ENCODE measurements at places on chromosomes 6 and 20. TPM values are rescaled to one million over a fixed set of nuclear protein-coding genes. Genes with fewer than 3 reads are reported as not detected.
A peak's percentile ranks its signal among the peaks of the same experiment; 100 is the strongest.

DNA sequence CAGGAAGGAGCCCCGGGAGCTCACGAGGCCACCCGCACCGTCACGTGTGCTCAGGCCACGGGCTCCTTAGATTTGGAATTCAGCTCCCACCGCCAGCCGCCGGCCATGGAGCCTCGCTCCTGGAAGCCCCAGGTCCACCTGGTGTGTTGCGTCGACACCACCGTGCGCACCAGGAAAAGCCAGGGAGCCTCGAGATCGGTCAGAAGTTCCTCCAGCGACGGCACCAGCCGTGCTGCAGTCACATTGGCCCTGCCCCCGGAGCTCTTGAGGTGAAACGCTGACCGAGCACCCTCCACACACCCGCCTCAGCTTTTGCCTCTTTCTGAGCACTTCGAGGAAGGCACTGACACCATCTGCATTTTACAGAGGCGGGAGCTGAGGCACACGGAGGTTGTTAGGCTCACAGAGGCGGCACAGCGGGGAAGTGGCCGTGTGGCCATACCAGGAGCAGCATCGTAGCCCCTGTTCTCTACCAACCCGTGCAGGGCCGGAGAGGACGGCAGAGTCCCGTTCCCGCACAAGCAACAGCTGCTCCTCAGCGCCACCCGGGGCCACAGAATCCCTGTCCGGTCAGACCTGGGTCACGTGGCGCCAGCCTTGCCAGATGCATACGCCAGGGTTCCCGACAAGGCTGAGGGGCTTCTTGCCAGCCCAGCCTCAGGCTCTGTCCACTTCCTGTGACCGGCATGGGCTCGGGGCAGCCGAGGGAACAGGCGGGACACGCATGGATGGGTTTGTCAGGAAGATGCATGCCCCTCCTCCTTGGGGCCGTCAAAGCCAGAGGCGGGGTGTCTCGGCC, 7.6 kb downstream of the NKAIN4 start:
- no peak for DNase-seq

- DNase-seq: no peak
Measured at GRCh38 chr6:133814797-133815196, 74.1 kb upstream of the TCF21 start.

DNA sequence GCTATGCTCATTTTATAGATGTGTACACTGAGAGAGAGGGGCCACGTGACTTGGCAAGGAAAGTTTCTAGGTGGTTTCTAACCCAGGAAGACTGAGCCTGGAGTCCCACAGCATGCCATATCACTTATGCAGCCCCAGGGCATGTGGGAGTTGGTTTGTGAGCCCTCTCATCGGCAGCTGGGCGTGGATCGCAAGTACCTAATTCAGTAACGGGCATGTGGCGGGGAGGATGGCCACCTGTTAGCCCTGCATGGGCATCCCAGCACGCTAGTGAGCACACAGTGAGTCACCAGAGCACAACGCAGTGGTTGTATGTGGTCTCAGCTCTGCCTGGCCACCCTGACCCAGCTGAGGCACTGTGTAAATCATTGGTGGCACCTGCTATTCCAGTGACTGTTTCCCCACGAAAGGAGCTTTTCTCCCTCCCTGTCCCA, 88.3 kb downstream of the NINL start:
- no peak for DNase-seq

DNA sequence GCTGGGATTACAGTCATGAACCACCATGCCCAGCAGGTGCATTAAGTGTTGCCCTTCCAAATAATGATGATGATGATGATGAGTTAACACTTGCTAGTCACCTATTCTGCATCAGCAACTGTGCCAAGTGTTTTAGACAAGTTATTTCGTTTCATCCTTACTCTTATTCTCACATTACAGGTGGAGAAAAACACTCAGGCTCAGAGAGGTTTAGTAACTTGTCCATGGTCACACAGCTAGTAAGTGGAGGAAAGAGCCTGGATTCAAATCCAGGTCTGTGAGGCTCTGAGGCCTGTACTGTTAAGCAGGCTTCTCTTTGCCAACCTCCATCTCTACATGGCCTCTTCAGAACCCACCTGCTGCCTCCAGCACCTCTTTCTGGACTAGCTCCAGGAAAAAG, 70.8 kb downstream of the MDGA1 start:
- no peak for DNase-seq

DNA sequence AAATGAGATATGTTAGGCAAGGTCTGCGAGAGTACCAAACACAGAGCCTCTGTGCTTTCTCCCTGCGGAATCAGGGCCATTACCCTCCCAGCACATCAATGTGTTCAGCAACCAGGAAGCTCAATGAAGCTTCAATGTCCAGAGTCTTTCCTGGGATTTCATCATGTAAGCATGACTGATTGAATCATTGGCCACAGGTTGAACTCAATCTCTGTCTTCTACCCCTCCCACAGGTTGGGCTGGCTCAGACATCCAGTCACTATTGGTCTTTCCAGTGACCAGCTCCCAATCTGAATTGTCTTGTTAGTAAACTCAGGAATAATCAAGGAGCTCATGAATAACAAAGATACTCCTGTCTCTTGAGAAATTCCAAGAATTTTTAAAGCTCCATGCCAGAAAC, 2.7 kb upstream of the DTD1 start:
- DNase-seq: no peak

- no peak for DNase-seq
Measured at GRCh38 chr6:152246554-152247337, 390.4 kb downstream of the SYNE1 start.

DNA sequence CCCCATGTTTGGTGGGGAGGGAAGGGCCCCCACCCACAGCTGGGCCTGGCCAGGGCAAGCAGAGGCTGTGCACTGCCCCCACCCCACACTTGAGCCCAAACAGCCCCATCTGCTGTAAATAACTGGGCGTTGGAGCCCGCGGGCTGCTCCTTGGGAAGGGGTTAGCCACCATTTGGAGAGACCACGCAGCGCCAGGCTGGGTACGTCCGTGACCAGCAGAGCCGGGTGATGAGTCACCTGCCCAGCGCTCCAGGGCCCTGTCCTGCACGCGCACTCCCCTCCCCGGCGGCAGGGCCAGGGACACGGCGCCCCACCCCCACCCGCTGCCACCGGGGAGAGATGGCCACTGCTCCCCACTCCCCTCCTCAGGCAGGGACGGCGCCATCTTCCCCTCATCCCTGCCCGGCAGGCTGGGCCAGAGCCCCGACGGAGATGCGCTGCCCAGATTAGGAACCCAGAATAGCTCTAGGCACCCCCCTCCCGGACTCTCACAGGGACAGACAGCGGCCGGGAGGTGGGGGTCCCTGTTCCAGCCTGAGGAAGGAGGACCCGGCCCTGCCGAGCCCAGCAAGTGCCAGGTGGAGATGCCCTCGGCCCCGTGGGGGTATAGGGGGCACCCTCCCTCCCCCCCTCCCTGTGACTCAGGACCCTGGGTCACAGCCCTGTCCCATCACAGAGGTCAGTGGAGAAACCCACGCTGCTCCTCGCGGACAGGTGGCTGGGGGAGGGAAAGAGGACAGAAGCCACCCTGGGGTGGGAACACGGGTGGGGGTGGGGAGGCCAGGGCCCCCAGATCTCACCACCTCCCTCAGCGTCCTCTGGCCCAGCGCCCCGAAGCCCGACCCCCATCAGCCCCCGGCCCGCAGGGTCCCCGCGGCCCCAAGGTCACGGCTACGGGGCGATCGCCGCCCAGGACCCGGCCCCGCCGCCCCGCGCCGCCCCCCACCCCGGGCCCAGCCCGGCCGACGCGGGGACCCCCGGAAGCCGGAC, 642 bp downstream of the EEF1A2 start:
- DNase-seq: no peak

GRCh38 chr6:48280035-48280620, 169.1 kb upstream of the PTCHD4 start:
- DNase-seq: no peak

DNA sequence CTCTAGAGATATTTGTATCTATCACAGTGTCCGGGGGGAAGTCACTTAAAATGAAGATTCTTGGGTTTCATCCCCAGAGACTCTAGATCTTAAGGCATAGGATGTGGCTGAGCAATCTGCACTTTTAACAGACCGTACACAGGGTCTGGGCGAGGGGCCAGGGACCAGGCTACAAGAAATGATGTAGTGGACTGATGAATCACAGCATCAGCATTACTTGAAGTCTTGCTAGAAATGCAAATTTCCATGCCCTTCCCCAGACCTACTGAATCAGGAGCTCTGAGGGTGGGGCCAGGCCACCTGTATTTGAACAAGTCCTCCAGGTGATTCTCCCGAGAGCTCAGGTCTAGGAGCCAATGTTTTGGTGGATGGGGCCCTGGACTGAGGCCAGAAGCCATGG, 168.4 kb downstream of the DOK5 start:
- DNase-seq: peak; percentile 86

DNA sequence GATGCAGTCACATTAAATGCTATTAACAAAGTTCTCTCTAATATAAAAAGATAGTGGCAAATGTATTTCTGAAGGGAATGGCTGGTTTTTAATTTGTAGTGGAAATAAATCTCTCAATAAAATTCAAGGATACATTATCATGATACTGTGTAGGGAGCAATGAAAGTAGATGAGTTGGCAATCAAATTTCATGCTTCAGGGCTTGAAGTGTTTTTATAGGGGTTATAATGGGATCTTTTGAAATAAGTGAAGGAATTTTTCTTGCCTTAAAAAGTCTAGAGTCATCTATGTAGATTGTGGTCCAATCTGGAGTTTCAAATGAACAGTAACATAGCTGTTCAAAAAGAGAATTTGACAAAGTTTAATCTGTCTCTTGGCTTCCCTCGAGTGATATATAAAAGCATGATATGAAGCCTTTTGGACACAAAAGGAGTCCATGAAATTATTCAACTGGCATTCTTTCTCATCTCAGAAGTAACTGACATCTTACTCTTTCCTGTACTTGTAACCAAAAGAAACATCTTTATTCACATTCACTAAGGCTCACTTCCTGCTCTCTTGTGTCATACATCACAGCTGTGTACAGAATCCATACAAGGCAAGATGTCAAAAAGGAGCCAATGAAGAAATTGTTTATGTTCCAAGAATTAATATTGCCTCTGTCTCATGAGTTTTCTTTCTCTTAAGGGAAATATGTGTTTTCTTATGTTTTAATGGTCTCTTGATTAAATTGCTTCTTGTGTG, 591.0 kb upstream of the GJE1 start:
- no peak for DNase-seq

GRCh38 chr6:111625461-111626391, 20.0 kb upstream of the TRAF3IP2 start:
- DNase-seq: peak; percentile 90

- peak; percentile 18 for DNase-seq
Measured at GRCh38 chr6:41278699-41279405, 7.6 kb downstream of the TREM1 start.

GRCh38 chr6:26187981-26188635, 100.9 kb downstream of the HFE start:
- DNase-seq: peak; percentile 27

DNA sequence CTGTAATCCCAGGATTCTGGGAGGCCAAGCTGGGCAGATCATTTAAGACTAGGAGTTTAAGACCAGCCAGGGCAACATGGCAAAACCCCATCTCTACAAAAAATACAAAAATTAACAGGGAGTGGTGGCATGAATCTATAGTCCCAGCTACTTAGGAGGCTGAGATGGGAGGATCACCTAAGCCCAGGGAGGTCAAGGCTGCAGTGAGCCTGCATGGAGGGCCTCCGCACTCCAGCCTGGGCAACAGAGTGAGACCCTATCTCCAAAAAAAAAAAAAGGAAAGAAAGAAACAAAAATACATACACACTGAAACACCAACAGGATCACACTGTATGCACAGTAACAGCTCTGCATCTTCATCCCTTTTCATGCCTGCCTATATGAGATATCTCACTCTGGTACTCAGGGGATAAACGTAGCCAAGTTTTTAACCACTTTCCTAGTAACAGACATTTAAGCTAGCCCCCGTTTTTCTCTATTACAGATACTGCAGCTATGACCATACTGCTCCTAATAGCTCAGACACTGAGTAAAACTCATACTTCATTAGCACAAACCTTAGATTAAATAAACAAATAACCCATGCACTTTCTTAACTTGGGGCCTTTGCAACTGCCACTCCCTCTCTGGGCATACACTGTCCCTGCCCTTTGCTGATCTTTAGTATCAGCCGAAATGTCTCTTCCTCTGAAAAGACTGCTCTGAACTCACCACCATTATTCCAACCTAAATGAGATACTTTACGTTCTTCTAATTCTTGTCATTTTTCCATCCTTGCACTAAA, 41.5 kb downstream of the STAU1 start:
- DNase-seq: no peak

The TINAG gene
- polyA plus RNA-seq: not detected
